Activated CD8-positive, alpha-beta memory T cell treated with anti-CD3 and anti-CD28 coated beads for 1 hour (primary cell): ENCODE measurements at places on chromosomes 7 and 10.

DNA sequence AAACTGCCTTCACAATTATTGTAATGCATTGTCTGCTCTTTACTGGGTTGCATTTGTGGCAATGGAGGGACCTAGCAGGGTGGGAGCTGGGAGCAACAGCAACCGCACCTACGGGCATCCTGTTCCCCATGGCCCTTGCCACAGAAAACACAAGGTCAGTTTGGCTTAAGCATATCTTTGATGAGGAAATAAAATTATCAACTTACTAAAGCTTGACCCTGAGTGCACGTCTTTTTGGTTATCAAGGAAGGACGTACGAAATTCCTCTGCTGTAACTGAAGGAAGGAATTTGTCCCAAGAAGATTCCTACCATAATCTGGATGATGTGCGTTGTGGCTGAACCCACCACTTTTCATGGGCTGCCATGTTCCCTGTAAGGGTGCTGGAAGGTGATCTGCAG lies 19.9 kb upstream of the PTPRN2 start:
- no peak for DNase-seq

GRCh38 chr10:92082583-92083280 lies 159.2 kb downstream of the BTAF1 start:
- DNase-seq = no peak

GRCh38 chr10:91046869-91047268 lies 126.0 kb upstream of the ANKRD1 start:
- DNase-seq = no peak

GRCh38 chr10:93790439-93790838 lies 32.7 kb downstream of the LGI1 start:
- DNase-seq = no peak

GRCh38 chr10:89206402-89207180 lies 526 bp downstream of the CH25H start:
- no peak for DNase-seq

GRCh38 chr10:49089557-49090188 lies 25.6 kb downstream of the VSTM4 start:
- no peak for DNase-seq

GRCh38 chr7:155495440-155496248 lies 37.7 kb downstream of the EN2 start:
- no peak for DNase-seq
